Testis (tissue), 5 donors: ENCODE measurements at places on chromosomes 11 and 22. TPM values are rescaled to one million over a fixed set of nuclear protein-coding genes. Genes with fewer than 3 reads are reported as not detected.

DNA sequence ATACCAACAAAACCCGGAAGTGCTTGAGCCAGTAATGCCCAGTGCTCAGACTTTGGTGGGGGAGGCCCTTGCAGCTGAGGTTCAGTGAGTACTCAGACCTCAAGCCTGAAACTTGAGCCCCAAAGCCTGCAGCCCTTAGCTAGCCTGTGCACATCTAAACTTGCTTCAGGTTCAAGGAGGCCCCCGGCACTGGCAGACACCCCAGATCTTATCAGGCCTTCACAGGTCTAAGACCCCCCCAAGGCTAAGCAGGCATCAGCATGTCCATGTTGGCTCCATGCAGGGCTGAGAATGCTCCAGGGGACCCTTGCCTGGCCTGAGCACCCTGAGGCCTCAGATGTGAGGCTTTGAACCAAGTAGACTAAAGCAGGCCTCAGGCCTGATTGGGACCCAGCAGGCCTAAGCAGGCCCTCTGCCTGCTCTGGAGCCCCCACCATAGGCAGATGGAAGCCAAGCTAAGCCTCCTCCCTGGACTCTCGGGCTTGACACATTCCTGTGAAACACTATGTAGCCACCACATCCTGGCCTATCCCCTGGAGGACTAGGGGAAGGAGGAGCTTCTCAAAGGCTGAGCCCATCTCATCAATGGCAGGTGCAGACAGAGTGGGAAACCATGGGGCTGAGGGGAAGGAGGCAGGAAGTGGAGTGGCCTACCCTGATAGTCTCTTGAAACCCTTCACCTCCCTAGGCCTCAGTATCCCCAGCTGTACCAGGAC is 1.2 kb upstream of the CASTOR1 start:
- H3K27me3 ChIP-seq, result no peaks in the 10 kb centered on the region
- peaks cover 35% of the 10 kb centered on the region for H3K4me1 ChIP-seq
- peak overlapping the region; percentile 85 for H3K27ac ChIP-seq
- H3K4me3 ChIP-seq, result no peak overlapping the region

GRCh38 chr11:75867778-75868374 is 52.9 kb downstream of the UVRAG start:
- H3K4me1 ChIP-seq, result peaks cover 10% of the 10 kb centered on the region
- no peaks in the 10 kb centered on the region for H3K27me3 ChIP-seq
- H3K4me3 ChIP-seq, result no peak overlapping the region
- H3K27ac ChIP-seq, result no peak overlapping the region
- peak; percentile 50 for DNase-seq

DNA sequence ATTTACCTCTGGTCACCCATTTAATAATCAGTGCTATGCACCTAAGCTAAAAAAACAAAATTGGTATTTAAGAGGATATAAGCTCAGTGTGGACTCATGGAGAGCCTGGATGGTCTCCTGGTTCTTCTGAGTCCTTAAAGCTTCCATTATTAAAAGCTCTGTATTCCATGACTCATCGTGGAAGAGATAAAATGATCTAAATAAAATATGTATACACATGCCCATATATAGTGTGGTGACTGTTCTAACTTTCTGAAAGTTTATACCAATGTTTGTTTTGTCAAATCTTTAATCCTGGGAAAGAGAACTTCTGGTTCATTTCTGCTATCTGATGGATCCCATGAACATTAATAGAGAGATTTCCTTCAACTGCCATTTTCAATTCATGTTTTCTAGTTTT is 375.9 kb downstream of the GUCY1A2 start:
- no peak for DNase-seq
- no peak overlapping the region for H3K4me3 ChIP-seq
- H3K4me1 ChIP-seq, result no peaks in the 10 kb centered on the region

- peaks cover 7% of the 10 kb centered on the region for H3K4me1 ChIP-seq
- no peaks in the 10 kb centered on the region for H3K27me3 ChIP-seq
- DNase-seq, result peak; percentile 71
- no peak overlapping the region for H3K27ac ChIP-seq
These were observed 24.8 kb upstream of the ADORA2A start for GRCh38 chr22:24402460-24403192.

- H3K4me1 ChIP-seq, result peaks cover 2% of the 10 kb centered on the region
- DNase-seq, result no peak
- no peaks in the 10 kb centered on the region for H3K27me3 ChIP-seq
- no peaks in the 10 kb centered on the region for H3K36me3 ChIP-seq
- no peak overlapping the region for H3K4me3 ChIP-seq
These were observed 3.2 kb upstream of the FJX1 start for GRCh38 chr11:35614939-35615569.

GRCh38 chr11:42412590-42412989 is 899.2 kb upstream of the API5 start:
- H3K36me3 ChIP-seq, result no peaks in the 10 kb centered on the region
- H3K27me3 ChIP-seq, result no peaks in the 10 kb centered on the region
- DNase-seq, result no peak

DNA sequence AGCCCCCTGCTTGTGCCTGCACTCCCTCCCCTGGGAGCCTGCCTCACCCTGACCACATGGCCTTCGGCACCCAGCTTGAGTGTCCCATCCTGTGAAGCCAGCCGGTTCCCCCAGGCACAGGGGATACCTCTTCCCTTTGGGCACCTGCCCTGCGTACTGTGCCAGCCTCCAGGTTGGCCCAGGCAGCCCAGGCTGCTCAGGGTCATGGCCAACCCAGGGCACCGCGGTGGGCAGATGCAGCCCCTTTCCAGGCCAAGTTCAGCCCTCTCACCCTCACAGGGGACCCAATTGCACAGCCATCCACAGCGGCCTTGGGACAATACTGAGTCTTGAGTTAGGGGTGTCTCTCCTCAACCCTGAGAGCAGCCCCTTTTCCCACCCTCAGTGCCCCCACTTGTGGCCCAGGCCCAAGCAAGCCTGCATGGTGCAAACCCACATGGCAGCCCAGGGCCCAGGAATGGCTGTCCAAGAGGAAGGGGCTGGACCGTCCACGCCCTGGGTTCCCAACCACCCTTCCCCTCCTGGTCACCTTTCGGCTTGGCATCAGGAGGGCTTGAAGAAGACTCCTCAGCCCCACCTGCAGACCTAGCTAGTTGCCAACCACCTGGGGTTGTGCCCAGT is 87.7 kb downstream of the CDKN1C start:
- peak; percentile 1 for DNase-seq
- no peaks in the 10 kb centered on the region for H3K4me1 ChIP-seq
- no peak overlapping the region for H3K27ac ChIP-seq
- no peaks in the 10 kb centered on the region for H3K27me3 ChIP-seq
- H3K36me3 ChIP-seq, result no peaks in the 10 kb centered on the region
- no peak overlapping the region for H3K4me3 ChIP-seq

DNA sequence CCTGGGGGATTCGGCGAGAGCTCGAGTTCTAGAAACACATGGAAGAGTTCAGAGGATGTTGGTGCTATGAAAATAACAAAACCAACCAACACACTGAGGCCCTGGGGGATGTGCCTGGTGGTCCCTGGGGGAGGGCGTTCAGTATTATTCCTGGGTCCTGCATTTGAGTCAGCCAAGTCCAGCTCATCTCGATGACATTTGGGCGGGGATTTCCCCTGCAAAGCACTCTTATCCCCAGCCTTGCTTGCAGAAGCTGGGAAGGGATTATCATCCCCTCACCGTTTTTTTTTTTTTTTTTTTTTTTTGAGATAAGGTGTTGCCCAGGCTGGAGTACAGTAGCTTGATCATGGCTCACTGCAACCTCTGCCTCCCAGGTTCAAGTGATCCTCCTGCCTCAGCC is 2.1 kb upstream of the SMIM38 start:
- DNase-seq, result no peak
- H3K27me3 ChIP-seq, result no peaks in the 10 kb centered on the region
- no peaks in the 10 kb centered on the region for H3K36me3 ChIP-seq

- H3K4me1 ChIP-seq, result peaks cover 15% of the 10 kb centered on the region
- H3K36me3 ChIP-seq, result no peaks in the 10 kb centered on the region
- peak overlapping the region; percentile 77 for H3K27ac ChIP-seq
- no peak for DNase-seq
- no peaks in the 10 kb centered on the region for H3K27me3 ChIP-seq
These were observed 83.6 kb downstream of the BCR start for GRCh38 chr22:23263651-23264555.

- H3K27ac ChIP-seq, result no peak overlapping the region
- H3K4me3 ChIP-seq, result no peak overlapping the region
- H3K36me3 ChIP-seq, result no peaks in the 10 kb centered on the region
These were observed 565.0 kb upstream of the CNTN5 start for GRCh38 chr11:98455500-98456307.

GRCh38 chr11:113199866-113200265 is 114.5 kb upstream of the TTC12 start:
- peaks cover 7% of the 10 kb centered on the region for H3K4me1 ChIP-seq
- peak; percentile 22 for DNase-seq
- no peaks in the 10 kb centered on the region for H3K36me3 ChIP-seq
- H3K27me3 ChIP-seq, result no peaks in the 10 kb centered on the region
- no peak overlapping the region for H3K4me3 ChIP-seq
- H3K27ac ChIP-seq, result no peak overlapping the region

GRCh38 chr11:121241343-121242211 is 51.0 kb upstream of the SC5D start:
- H3K27ac ChIP-seq, result no peak overlapping the region
- H3K36me3 ChIP-seq, result no peaks in the 10 kb centered on the region
- no peak for DNase-seq
- H3K4me3 ChIP-seq, result no peak overlapping the region
- peaks cover 2% of the 10 kb centered on the region for H3K4me1 ChIP-seq

GRCh38 chr11:6094186-6094585 is 13.3 kb upstream of the OR56B4 start:
- no peaks in the 10 kb centered on the region for H3K4me1 ChIP-seq
- H3K27ac ChIP-seq, result no peak overlapping the region
- no peak overlapping the region for H3K4me3 ChIP-seq
- no peaks in the 10 kb centered on the region for H3K36me3 ChIP-seq

Gene CAPRIN1
- 419 TPM for polyA plus RNA-seq

Gene MAJIN
- 36.4 TPM for polyA plus RNA-seq

Gene CCDC89
- polyA plus RNA-seq, result 75.0 TPM

Gene EIF4ENIF1
- 127 TPM for polyA plus RNA-seq

Gene DNAJB7
- polyA plus RNA-seq, result 3.8 TPM
